ENCODE measurements at places on chromosomes 16 and 17.

DNA sequence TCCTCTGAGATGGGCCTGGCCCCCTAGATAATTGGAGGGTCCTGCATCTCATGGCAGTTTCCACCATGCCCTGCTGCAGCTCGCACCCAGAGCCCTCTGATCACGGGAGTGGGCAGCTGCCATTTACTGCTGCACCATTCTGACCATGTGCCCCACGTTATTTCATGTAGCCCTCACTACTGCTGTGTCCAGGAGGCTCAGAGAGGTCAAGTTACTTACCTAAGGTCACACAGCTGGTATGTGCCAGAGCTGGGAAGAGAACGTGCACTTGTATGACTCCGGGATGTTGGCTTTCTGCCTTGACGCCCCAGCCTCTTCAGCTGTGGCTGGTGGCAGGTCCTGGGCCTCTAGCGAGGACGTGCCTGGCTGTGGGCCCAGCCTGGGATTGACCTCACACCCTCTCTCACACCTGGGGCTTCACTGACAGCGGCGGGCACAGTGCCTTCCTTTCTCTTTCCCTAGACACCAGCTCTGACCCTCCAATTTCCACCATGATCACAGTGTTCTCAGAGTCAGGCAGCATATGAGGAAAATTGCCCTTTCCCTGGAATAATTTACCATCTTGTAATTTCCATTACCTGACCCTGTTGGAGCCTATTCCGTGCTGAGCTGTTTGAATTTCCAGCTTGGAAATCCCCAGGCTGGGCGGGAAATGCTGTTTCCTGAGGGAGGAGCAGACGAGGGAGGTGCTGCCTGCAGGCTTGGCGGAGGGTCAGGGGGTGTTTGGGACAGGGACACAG is 18.5 kb upstream of the DOC2B start:
- DNase-seq = no peak

DNA sequence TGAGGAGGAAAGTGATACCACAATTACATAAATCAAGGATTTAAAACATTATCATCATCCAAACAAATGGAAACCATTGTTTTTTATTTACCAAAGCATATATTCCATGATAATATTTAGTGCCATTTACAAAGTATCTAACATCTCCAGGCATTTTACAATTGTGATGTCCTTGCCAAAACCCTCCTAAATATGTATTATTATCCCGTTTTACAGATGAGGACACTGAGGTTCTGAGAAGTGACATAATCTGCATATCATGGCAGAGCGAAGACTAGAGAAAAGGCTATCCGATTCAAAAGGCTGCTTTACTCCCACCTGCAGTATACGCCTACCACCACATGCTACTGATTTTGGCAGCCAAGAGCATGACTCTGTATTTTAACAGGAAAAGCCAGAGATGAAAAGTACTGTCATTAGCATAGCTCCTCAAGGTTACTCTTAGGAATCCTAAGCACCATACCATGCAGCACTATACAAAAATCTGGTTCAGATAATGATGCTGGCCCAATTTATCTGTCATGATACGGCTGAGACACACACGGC is 301.4 kb downstream of the CA10 start:
- DNase-seq = peak; percentile 44

DNA sequence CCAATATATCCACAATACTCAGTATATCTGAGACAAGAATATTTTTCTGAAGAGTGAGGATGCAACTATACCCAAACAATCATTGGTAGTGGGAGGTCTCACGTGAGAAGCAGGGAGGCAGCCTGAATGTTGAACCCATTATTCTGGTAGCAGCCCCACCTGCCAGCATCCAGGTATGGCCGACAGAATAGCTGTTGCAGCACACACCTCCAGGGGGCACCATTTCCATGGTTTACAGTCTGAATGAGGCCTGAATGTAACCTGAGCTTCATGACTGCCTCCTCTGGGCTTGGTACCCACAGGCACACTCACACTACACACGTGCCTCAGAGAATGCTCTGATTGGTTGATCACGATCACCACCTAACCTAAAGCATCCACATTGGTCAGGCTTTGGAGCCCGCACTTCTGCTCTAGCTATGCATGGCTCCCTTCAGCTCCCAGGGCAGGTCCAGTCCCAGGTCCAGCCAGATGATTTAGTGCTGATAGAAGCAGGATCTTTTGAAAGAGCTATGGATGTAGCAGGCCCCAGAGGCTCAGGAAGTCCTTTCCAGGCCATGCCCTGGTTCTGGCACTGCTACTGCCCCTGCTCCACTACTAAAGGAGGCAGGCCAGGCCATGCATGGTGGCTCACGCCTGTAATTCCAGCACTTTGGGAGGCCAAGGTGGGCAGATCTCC is 11.0 kb upstream of the CBFB start:
- peak; percentile 60 for DNase-seq

DNA sequence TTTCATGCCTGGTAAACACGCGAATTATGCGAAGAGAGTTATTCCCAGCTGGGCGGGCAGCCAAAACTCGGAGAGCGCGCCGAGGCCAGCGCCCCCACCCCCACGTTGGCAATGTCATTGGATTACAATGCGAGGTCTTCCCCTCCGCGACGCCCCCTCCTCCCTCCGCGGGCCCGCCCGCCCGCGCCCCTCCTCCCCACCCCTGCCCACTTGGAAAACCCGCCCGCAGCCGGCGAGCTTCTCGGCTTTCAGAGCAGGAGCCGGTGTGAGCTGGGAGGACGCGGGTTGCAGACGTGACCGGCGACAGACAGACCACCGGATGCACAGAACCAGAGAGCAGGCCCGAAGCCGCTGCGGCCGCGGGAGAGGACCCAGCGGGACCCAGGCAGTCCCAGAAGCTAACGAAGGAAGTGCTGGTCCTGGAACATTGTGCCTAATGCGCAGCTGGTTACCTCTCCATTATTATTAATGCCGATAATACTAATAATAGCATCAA is 4.0 kb downstream of the NOG start:
- DNase-seq = no peak

- no peak for DNase-seq
Measured at GRCh38 chr16:48421741-48422140, 36.5 kb upstream of the SIAH1 start.

- DNase-seq = no peak
Measured at GRCh38 chr17:49795372-49795771, 6.9 kb downstream of the KAT7 start.

DNA sequence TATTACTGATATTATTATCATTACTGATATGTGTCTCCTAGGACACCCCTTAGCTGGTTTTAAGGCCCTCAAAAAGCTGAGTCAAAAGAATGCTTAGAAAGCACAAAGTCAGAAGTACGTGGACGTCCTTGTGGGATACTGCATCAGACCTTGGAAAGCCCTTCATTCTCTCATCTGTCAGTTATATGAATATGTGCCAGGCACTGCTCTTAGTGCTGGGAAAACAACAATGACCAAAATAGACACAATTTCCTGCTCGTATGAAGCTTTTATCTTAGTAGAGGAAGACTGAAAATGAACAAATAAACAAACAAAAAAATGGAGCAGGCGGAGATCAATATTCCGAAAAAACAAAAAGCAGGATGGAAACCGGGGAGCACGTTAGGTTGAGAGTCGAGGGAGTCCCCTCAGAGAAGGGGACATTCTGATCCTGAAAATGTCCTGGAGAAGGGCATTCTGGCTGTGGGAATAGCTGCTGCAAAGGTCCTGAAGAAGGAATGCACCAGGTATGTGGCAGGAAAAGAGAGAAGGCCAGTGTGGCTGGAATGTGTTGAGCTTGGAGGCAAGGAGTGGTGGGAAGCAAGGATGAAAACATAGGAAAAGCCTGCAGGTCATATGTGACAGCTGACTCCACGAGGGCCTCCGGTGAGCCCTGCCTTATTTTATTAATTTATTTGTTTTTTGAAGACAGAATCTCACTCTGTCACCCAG is 15.5 kb upstream of the TMEM94 start:
- DNase-seq = no peak

- no peak for DNase-seq
Measured at GRCh38 chr16:75837264-75837663, 111.0 kb upstream of the CPHXL start.

DNA sequence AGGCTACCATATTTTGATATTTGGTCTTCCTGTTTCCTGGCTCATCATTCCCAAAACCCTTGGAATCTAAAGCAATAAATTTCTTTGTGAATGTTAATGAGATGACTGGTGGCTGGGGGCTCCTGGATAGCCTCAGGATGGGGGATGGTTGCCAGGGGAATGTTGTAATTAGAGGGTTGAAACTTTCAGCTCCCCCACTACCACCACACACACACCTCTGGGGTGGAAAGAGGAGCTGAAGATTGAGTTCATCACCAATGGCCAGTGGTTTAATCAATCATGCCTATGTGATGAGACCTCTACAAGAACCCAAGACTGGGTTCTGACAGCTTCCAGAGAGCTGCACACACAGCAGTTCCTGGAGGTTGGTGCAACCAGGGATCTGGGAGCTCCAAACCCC is 59.1 kb downstream of the HS3ST3A1 start:
- no peak for DNase-seq

GRCh38 chr17:78128551-78129350 is at the start of gene TMC6:
TMC6 (minus strand) TSS chr17:78128755; CDS start chr17:78126832, 1,923 bp downstream.
- DNase-seq = no peak

- DNase-seq = no peak
Measured at GRCh38 chr17:4932756-4933155, 679 bp downstream of the GP1BA start.

- DNase-seq = no peak
Measured at GRCh38 chr17:71192848-71193247, 928.0 kb upstream of the SOX9 start.

DNA sequence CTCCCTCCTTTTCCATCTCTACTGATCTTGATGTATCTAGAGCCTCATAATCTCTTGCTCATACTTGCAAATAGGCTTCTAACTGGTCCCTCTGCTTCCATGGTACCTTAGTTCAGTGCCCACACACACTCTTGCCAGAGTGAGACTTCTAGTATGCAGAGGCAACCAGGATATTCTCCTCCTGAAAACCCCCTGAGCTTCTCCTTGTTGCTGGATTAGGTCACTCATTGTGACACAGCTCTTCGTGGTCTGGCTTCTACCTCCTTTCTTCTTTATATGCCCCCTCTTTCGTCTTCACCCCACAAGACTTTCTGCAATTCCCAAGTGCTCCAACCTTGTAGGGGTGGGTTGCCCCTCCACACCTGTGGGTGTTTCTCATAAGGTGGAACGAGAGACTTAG is 2.5 kb upstream of the FAM20A start:
- DNase-seq = no peak

DNA sequence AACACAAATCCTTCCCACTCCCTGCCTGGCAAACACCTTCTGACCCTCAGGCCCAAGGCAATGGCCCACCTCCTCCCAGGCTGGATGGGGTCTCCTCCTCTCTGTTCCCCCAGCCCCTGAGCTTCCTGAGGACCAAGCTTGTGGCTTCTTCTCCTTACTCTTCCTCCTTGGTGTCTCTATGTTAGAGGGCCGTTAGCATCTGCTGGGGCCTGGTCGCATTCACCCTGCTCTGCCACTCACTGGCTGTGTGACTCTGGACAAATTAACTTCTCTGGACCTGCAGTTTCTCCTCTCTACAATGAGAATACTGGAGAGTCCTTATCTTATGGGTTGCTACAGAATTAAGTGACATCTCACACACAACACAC is 725 bp upstream of the MT2A start:
- DNase-seq = no peak

DNA sequence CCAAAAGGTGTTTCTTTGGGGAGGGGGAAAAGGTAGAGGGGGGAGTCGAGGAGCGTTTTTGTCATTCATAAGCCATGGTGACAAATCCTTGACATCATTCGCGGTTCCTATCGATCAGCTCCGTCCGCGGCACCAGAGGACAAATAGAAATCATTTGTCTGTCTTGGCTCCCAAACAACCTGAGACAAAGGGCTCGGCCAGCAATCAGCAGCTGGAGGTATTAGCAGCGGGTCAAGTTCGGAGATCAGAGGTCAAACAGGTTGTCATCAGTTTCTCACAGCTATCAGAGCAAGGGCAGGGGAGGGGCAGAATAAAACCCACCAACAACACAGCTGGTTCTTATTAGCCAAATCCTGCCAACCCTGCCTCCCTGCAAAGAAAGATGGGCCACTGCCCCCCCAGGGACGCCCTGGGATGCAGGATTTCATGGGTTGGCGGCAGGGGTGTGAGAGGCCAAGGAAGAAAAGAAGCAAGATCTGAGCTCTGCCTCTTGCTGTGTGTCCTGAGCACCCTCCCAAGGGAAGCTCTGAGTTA is 145.3 kb upstream of the LHX1 start:
- no peak for DNase-seq

DNA sequence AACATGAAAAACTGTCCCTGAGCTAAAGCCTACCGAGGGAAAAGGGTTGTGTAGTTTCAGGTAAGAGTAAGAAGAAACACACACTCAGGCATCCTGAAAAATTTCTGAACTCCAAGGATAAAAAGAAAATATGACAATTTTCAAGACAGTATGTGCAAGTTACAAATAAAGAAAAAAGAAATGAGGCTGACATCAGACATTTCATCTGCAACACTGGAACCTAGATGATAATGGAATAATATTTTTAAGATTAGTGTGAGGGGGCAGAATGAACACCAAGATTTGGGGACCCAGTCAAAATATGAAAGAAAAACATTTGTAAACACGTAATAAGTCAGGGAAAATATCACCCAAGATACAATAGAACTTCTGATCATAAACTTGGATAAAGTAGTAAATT is 135.9 kb upstream of the PSMD7 start:
- DNase-seq = no peak

DNA sequence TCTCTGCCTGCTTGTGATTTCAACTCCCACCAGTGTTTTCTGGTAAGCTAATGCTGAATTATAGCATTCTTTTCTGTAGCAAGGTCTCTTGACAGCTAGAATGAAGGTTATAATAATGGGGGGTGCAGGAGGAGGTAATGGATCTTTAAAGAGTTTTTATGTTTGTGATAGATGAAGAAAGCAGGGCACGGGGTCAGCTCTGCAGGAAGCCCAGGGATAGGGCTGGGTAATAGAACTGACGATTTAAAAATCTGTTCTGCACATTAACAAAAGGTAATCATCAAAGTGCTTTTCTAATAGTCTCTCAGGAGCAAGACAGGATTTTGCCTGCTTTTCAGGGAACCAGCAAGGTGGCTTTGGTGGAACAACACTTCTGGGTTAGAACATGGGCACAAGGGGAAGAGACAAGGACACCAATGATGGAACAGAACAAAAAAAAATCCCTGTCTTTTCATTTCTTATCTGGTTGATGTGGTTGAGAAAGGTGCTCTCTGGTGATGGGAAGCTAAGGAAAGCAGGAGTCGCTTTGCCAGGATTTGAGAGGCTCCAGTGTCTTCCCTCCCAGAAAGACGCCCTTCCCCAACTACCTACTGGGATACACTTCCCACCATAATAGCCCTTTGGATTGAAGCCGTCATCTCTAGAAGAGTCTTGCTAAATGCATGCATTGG is 263.1 kb downstream of the PHKB start:
- DNase-seq = no peak

DNA sequence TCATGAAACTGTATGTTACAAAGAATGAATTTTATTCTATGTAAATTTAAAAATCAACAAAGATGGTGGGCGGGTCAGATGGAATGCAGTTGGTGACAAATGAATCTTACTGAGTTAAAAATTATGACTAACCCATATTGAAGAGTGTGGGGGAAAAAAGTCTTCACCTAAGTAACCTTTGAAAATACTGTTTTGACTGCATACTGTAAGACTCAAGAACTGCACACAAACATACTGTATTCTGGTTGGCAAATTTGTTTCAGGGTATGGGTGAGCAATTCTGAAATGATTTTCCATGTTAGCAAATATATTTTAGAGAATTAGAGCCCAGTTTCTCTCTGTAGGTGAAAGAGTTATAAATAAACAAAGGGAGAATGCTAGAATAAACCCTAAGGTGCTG is 153.7 kb upstream of the KCNJ18 start:
- no peak for DNase-seq

Measured in dorsolateral prefrontal cortex (tissue), 122 donors.